Activated gamma-delta T cell (primary cell): ENCODE measurements at places on chromosomes 7 and 10.

DNA sequence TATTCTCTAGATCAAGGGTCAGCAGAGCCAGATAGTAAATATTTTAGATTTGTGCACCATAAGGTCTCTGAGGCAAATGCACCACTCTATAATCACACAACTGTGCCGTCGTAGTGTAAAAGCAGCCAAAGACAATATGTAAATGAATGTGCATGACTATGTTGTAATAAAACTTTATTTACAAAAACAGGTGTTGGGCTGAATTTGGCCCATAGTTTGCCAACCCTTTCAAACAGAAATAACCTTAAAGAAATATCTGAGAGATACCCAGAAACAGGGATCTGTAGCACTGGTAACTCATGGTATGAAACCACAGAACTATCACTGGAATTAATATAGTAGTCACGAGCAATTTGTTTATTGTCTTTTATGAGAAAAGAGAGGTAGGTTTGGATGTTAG is 86.0 kb downstream of the ARID5B start:
- no peak for DNase-seq

DNA sequence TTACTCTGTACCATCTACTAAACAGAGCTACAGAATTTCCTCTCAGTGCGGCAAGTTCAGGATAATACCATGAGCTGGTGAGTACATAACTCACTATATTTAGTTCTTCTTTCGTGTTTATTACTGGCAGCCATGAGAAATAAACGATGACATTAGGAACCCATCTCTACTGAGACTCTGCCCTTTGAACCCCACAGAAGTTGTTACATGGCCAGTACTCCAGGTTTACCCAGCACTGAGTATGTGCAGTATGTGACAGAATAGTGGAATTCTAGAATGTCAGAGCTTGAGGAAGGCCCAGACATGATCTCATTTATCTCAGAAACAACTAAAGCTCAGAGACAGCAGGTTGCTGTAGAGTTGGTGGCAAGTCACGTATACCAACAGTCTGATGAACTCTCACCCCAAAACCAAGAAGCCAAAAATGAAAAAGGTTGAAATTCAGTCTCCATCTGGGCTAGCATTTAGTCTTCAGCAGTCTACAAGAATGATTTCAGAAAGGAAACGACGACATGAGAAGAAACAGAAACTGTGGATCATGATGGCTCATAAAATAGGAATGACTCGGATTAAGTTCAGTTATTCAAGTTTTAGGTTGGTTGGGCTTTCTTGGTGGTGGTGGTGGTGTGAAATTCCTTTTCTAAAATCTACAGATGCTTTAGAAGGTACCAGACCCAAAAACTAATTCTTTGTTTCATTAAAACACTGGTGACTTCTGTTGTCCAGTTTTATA is 78.5 kb downstream of the SORBS1 start:
- no peak for DNase-seq

- DNase-seq: no peak
These were observed 323.0 kb downstream of the GALNT17 start for GRCh38 chr7:71454981-71455380.

- DNase-seq: no peak
These were observed 5.0 kb downstream of the NUP205 start for GRCh38 chr7:135562720-135563119.

- DNase-seq: no peak
These were observed 50.3 kb downstream of the DIP2C start for GRCh38 chr10:639001-639750.

DNA sequence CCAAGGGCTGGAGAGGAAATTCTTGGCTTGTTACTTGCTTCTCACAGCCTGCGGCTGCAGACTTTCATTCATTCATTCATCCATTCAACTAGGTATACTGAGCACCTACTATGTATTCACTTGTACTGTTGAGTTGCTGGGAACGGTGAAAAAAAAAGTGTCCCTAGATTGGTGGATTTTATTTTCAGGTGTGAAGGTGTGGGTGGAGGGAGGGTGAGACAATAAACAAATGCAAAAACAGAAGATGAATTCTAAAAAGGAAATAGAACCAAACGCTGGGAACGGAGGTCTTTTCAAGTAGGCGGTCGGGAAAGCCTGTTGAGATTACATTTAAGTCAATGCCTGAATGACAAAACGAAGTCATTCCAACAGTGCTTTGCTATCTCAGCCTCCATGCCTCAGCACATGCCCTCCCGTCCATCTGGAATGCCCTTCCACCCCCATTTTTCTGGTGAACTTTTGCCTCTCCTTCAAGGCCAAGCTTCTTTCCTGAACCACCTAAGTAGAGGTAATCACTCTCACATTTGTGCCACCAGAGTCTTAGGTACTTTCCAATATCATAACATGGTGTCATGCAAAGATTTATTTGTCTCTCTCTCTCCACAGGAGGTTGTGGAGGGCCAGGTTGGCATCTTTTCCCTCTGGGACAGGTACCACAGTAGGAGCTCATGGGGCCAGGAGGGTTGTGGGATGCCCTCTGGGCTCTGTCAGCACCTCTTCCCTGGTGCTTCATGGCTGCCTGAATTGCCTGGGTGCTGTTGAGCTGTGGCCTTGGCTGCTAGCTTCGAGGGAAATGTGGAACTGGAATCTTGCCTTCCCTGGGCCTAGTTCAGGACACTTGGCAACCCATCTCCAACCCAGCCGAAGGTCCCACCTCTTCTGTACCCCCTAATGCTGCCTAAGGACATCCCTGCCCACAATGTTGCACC is 5.5 kb downstream of the NKX2-3 start:
- DNase-seq: no peak
